Stimulated activated CD8-positive, alpha-beta memory T cell treated with anti-CD3 and anti-CD28 coated beads, Interleukin-4, amount 100 ng/mL, for 4 hours (primary cell): ENCODE measurements at places on chromosomes 16 and 17.

GRCh38 chr17:14744761-14745473 is 444.0 kb downstream of the HS3ST3B1 start:
- DNase-seq = no peak

GRCh38 chr17:74981318-74981978 is 6.0 kb upstream of the CDR2L start:
- DNase-seq = no peak

DNA sequence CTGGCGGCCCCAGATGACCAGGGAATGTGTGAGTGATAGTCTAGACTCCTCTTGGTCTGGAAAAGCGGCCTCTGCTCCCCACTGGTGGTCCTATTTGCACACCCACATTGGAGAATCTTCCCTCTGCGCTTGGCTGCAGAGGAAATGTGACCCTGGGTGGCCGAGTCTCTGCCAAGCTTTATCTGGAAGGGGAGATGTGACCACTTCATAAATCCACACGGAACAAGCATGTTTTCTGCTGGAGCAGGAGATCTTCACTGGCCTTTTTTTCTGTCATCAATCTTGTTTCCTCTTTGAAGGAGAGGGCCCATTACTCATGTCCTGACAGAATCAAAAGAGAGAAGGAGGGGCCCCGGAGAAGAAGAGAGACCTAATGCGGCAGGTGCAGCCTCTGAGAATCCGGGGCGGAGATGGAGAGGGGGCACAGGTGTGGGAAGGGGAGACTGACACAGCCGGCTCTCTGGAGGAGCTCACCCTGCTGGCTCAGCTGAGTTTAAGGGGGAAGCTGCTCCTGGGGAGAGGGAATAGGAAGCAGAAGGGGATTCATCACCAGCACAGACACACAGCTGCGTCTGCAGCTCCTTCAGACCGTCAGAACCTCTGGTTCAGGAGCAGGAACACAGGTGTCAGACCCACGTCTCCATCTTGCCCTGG is 116.3 kb downstream of the SOX9 start:
- no peak for DNase-seq

DNA sequence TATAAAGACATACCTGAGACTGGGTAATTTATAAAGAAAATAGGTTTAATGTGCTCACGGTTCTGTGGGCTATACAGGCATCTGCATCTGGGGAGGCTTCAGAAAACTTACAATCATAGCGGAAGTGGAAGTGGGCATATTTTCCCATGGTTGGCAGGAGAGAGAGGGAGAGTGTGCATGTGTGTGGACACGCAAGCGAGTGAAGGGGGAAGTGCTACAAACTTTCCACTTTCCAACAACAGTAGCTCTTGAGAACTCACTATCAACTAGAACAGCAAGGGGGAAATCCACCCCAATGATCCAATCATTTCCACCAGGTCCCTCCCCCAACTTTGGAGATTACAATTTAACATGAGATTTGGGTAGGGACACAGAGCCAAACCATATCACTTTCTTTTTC is 11.1 kb downstream of the TAOK1 start:
- no peak for DNase-seq

- DNase-seq = no peak
Observed at GRCh38 chr17:78415821-78416711, 37.6 kb downstream of the PGS1 start.

GRCh38 chr16:66945939-66946338 is 10.6 kb downstream of the CES2 start:
- no peak for DNase-seq

DNA sequence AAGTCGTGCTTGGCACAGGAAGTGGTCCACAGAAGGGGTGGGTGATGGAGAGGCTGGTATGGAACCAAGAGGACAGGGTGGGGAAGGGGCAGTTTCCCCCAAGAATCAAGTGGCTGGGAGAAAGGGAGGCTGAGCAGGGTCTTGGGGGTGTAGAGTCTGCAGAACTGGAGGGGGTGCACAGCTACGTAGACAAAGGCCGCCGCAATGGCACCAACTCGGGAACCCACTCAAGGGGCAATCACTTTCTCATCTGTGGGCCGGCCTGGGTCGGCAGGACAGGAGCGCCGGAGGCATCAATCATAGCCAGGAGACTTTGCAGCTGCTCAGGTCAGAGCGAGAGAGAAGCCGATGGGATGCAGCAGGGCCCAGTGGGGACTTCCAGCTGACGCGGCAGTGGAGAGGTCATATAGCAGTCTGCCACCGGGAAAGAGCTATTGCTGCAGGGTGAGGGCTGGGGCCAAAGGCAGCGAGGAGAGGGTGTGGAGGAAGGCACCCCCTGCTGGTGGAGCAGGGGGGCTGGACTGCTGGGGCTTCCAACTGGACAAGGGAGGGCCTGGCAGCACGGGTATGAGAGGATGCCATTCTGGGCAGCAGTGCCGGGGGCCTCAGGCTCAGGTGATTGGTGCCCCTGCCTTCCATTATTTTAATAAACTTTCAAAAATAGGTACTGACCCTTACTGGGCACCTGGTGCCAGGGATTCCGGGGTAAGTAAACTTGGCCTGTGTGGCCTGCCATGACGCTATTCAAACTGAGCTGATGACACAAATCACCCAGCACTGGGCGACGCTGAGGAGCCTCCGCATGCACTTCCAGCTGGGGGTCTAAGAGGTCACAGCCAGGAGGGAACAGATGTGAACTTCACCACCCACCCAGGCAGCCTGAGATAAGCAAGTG is 52.5 kb upstream of the MTSS2 start:
- no peak for DNase-seq

DNA sequence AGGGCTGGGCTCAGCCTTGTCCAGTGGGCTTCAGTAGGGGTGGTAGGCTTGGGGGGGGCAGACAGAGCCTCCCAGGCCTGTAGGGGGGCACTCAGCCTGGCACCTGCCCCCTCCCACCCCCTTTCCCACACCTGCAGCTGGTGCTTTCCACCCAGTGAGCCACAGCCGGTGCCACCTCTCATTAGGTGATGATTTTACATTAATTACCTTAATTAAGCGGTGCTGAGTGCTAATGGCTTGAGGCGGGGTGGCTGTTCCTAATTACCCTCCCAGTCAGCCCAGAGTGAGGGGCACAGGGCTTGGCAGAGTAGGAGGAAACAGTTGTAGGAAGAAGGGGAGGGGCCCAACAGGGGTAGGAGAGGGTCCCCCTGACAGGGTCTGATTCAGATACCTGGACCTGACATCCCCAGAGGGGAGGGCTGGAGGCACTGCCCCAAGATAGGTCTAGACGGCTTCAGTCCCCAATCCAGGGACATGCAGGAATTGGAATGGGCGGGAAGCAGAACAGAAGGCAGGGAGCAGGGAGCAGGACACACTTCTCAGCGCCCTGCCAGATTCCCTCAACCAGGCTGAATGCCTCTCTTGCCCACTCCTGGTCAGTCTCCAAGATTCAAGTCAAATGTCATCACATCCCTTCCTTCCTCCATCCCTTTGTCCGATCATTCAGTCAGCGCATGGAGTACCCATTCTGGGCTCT is 26.5 kb upstream of the PHF12 start:
- no peak for DNase-seq
